BJ (cell line): ENCODE measurements at places on chromosomes 5 and 9. TPM values are rescaled to one million over a fixed set of nuclear protein-coding genes. Genes with fewer than 3 reads are reported as not detected.
A peak's percentile ranks its signal among the peaks of the same experiment; 100 is the strongest.

DNA sequence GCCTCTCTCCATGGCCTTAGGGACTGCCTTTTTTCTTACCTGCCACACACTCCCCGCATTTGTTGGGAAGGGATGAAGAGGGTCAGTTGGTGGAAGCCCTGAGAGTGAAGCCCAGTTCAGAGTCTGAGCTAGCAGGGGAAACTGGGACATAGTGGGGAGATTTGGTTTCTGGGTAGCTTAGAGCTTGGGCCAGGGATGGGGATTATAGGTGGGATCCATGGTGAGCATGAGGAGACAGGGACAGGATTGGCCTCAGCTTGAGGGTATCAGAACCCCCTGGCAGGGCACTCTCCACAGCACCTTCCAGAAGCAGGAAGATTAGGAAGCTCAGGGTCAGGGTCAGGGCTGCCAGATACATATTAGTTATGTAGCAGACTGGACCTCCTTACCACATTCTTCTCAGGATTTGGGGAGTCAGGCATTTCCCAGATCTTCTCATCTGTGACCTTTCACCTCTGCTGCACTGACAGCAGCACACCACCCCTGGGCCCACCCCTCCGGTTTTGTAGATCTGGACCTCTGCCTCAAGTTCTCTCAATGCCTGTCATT, 17.9 kb downstream of the OR13J1 start:
- DNase-seq: no peak

GRCh38 chr5:56346741-56347535, 113.8 kb upstream of the ANKRD55 start:
- DNase-seq: peak; percentile 57

- DNase-seq: no peak
Observed at GRCh38 chr9:78963911-78964310, 607.9 kb upstream of the TLE4 start.

DNA sequence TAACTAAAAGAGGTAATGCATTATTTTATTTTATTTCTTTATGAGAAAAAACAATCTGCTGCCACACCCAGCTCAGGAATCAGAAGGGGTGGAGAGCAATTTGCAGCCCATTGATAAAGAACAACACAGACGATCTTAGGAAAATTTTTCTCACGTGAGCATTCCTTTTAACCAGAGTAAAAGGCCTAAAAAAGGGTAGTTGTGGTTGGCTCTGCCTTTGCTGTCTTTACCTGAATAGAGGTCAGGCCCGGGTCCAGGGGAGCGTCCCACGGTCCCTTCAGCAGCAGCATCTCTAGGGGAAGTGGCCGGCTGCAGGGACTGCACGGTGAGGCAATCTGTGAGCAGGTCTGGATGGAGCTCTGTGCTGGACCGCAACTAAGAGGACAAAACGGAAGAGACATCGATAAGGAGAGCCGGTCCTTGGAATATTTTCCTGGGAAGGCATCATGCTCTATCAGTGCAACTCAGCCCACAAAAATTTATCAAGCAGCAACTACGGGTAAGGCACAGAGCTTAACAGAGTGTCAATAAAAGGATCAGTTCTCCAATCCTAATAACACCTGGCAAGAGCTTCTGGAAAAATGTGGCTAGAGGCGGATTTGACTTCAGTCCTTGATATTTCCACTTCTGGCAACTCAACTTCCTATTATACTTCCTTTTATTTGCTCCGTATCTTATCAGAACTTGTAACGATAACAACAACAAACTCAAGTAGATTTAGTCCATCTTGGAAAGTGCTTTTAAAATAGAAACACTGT, 372.8 kb upstream of the RFX3 start:
- no peak for DNase-seq

DNA sequence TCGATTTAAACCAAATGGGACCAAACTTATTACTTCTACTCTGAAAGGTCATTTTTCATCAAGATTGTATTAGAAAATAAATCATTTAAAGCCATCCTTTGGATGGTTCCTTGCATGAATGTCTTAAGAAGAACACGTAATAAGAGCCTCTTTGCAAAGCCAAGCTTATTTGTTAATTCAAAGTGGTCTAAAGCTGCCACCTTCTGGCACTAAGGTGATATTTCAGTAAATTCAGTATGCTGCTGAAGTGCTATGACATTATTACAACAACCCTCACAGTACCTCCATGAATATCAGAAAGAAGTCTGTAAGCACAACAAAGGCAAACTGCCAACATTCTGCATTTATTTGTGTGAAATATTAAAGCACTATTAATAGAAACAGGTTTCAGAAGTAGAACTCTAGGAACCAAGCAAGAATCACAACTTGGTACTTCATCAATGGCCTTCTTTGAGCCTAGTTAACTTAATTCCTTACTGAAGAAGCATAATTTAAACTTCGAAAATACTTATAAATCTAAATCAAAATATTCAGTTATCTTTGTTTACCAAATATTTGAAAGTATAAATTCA, 53.1 kb upstream of the TYRP1 start:
- DNase-seq: peak; percentile 1

- peak; percentile 49 for DNase-seq
Observed at GRCh38 chr5:91121347-91121993, 261.6 kb downstream of the ARRDC3 start.

DNA sequence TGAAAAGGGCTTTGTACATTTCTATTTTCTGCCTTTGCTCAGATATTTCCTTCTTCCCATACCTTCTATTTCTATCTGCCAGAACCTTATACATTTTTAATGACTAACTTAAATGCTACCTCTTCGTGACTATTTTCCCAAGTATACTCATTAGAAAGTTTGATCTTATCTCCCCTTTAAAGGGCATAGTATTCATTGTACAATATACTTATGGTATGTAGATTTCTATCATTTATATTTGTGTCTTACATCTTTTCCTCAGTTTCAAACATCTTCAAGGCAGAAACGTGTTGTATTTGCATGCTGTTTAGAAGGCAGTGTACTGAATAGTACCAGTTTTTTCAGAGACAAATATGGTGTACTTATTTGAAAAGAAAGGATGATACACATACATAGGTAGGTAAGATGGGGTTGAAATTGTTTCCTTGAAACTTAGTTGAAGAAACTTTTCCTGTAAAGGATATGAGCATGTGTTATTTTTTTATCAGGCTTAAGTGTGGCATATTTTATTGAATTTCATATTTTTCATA, 518.1 kb upstream of the NUDT12 start:
- DNase-seq: no peak

DNA sequence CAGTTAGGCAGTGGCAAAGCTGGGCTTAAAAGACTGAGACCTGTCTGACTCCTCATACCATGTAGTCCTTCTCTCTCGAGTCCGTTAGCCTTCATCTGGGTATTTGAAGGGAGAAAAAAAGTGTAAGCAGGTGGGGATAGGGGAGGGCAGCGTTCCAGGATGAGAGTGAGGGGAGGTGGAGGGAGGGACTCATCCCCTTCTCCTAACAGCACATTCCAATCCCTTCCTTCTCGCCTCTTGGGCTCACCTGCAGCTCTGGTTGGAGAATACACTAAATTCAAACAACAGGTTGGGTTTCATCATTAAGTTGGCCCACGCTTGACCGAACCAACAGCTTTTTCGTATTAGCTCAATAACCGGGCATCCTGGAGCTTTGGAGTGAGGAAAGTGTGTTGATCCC, 3.6 kb downstream of the NEURL1B start:
- no peak for DNase-seq

DNA sequence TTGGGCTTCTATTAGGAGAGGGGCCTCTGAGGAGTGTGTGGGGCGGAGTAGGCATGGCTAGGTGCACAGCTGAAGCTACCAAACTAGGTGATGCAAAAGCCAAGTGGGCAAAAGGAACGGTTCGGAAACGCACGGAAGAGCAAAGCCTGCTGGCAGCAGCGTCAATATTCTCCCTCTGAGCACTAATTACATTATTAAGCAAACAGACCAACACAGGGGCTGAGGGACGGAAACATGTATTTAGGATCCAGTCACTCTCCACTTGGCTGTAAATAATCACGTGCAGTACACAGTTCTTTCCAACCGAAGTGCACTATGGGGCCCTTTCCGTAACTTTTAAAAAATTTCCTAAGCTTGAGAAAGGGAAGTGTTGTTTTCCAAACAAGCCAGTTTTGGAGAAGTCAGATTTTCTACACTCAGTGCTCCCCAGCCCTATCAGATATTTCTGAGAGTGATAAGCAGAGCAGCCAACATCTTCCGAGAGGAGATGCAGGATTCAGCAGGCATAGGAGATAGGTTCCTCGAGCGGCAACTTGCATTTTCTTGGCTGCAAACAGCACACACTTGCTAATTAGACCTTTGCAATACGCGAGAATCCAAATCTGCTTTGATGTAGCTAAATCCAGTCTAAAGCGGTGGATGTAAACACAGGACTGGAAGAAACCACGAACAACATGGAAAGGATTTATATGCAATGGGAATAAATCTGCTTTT, 217.2 kb upstream of the TBCA start:
- no peak for DNase-seq

- no peak for DNase-seq
Observed at GRCh38 chr5:176474476-176474875, 26.3 kb downstream of the FAF2 start.

- DNase-seq: no peak
Observed at GRCh38 chr9:115877852-115878438, 275.6 kb upstream of the PAPPA start.

GRCh38 chr5:141465351-141465750, 10.4 kb upstream of the PCDHGC3 start:
- no peak for DNase-seq

GRCh38 chr5:158154226-158155005, 295.5 kb upstream of the CLINT1 start:
- DNase-seq: peak; percentile 30

DNA sequence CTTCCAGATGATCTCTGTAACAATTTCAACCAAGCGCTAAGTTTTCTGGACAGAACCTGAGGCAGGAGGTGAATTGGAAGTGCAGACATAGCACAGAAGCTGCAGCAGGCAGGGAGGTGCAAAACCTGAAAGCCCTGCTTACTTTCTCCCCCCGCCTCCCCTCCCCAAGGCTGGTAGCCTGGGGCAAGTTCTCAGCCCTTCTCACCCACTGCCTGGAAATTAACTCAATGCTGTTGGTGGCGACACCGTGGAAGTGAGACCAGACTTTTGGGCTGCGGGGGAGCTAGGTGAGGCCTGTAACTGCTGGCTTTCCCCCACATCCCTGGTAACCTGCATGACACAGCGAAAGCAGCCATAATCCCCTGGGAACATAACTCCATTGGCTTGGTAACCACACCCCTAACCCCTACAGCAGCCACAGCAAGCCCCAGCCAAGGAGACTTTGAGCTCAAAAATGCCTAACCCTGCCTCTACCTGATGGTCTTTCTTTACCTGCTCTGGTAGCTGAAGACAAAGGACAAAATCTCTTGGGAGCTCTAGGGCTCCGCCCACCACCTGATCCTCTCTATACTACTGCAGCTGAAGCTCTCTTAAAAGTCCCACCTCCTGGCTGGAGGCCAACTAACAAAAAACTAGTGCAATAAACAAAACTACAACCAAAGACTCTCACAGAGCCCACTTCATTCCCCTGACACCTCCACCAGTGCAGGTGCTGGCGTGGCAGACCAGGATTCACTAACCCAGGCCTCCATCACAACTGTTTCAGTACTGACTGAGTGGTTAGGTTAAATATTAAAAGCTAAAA, 11.9 kb upstream of the OR13C8 start:
- no peak for DNase-seq

- no peak for DNase-seq
Observed at GRCh38 chr5:1541702-1542400, 18.1 kb upstream of the LPCAT1 start.

GRCh38 chr5:78830528-78831046, 154.5 kb downstream of the ARSB start:
- no peak for DNase-seq

GRCh38 chr5:136028782-136029742, at the start of gene TGFBI:
TGFBI (plus strand) TSS chr5:136028988; CDS start chr5:136029056, 68 bp downstream.
- no peak for DNase-seq

- no peak for DNase-seq
Observed at GRCh38 chr9:84917366-84918070, 248.0 kb downstream of the NTRK2 start.

DNA sequence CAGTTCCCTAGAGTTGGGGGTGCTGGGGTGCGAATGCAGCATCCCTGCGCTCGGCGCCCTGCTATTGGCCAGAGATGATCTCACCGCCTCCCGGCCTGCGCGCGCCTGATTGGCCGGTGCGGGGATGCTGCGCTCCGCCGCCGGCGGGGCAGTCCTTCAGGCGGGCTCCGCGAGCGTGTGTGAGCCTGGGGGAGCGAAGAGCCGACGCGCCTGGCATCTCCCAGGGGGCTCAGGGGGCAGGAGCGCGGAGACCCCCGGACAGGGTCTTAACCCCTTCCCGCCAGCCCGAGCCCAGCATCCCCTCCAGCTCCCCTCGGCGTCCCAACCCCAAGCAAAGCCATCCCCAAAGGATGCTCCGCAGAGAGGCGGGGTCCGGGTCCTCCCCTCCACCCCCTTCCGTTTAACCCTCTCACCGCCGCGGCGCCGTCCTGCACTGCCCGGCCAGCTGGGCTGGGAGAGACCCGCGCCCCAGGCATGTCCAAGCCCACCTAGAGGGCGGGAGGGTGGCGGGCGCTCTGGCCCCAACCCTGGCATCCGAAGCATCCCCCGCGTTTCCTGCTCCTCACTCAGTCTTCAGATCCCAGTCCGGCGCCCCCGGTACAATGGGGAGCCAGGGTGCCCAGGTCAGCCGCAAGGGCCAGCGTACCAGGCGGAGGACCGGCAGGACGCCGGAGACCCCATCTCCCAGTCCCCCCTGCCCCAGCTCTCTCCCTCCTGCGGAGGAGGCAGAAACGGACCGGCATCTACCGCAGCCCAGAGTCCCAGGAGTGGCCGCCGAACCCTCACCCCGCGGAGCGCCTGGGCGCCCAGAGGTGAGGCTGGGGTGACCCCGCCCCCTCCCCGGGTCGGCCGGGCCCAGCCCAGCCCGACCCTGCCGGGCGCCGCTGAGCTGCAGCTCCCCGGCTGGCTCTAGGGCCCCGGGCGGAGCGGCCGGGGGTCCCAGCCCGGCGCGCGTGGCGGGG, 19.3 kb upstream of the TOR2A start:
- no peak for DNase-seq

DNA sequence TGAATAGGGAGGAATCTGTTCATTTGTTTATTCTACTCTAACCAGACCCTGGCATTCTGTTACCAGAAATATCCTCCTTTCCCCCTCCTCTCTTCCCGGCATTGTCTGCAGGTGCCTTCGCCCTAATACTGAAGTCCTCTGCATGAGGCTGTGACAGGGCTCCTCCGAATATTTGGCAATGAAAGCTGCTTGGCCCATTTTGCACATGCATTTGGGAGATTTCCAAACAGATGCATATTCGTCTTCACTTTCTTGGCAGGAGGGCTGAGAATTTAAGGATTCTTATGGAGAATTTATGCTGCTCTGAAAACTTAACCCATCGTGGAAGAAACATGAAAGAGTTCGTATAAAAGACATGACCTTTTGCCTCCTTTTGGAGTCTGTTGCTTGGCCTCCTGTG, 484.0 kb downstream of the ZNF608 start:
- DNase-seq: no peak

Gene CATSPER3
- polyA plus RNA-seq: 0.38 and 0.43 TPM in 2 replicates

Gene NTRK2
- polyA plus RNA-seq: 2.0 and 2.1 TPM in 2 replicates

Gene REEP2
- 12.0 and 14.0 TPM in 2 replicates for polyA plus RNA-seq

Gene AQP7
- polyA plus RNA-seq: not detected in 2 replicates

Gene AK6
- polyA plus RNA-seq: 11.6 and 39.9 TPM in 2 replicates

Gene CYLC2
- polyA plus RNA-seq: not detected in 2 replicates

Gene SNCAIP
- 1.5 and 1.7 TPM in 2 replicates for polyA plus RNA-seq

Gene SLC34A1
- not detected in 2 replicates for polyA plus RNA-seq

Gene LCN9
- not detected in 2 replicates for polyA plus RNA-seq

Gene DROSHA
- 27.6 and 42.5 TPM in 2 replicates for polyA plus RNA-seq

Gene NEURL1B
- polyA plus RNA-seq: 1.5 and 2.3 TPM in 2 replicates
